ENCODE measurements at places on chromosomes 3 and 15. TPM values are rescaled to one million over a fixed set of nuclear protein-coding genes. Genes with fewer than 3 reads are reported as not detected.
A peak's percentile ranks its signal among the peaks of the same experiment; 100 is the strongest.

DNA sequence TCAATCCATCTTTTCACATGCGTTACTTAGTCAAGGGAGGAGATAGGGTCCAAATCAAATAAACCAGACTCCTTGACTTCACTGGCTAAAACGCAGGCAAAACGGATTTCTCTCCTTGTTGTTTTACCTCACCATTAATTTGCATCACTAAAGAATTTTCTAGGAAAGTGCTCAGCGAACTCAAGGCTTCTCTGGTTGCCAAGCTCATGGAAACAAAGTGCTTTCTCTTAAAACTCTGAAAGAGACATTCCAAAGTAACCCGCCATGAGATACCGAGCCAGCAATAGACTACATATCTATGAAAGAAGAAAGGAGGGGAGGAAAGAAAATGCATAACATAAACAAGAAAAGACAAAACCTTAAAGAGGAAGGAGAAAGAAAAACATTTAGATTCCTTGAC lies 211.7 kb upstream of the WNT5A start:
- no peaks in the 10 kb centered on the region for H3K4me1 ChIP-seq
- no peak for DNase-seq
- H3K27me3 ChIP-seq = no peaks in the 10 kb centered on the region
- H3K27ac ChIP-seq = no peak overlapping the region

GRCh38 chr3:111173328-111173900 lies 101.8 kb downstream of the NECTIN3 start:
- no peaks in the 10 kb centered on the region for H3K4me1 ChIP-seq
- H3K27ac ChIP-seq = peak overlapping the region; percentile 47
- H3K27me3 ChIP-seq = no peaks in the 10 kb centered on the region
- H3K4me3 ChIP-seq = peak overlapping the region; percentile 18

Gene CLEC3B
- total RNA-seq = not detected

DNA sequence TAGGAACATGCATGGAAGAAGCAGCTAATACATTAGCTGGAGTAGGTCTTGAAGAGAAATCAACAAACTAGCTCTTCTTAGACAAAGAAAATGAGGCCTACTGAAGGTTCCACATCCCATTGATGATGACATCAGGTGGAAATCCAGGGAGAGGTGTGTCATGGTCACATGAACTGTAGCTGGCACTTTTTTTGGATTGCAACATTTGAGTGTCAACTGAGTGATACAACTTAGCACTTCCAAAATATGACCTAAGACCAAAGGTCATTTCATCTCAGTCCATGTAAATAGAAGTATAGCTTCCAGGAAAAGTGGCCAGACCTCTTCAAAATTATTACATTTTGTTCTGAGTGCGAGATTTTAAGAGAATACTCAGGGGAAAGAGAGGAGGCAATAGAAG lies 117.2 kb upstream of the MEIS2 start:
- H3K4me3 ChIP-seq = no peak overlapping the region
- no peak for DNase-seq
- no peaks in the 10 kb centered on the region for H3K4me1 ChIP-seq

Gene TWF2
- total RNA-seq = 47.5 TPM

Gene NANOGP8
- total RNA-seq = 12.3 TPM

GRCh38 chr15:63221346-63221745 lies 31.9 kb downstream of the RAB8B start:
- H3K36me3 ChIP-seq = no peaks in the 10 kb centered on the region
- no peak overlapping the region for H3K4me3 ChIP-seq
- no peaks in the 10 kb centered on the region for H3K27me3 ChIP-seq
- no peak overlapping the region for H3K27ac ChIP-seq
- DNase-seq = no peak

GRCh38 chr15:101448336-101448735 lies 41.2 kb downstream of the PCSK6 start:
- no peaks in the 10 kb centered on the region for H3K36me3 ChIP-seq
- H3K4me3 ChIP-seq = no peak overlapping the region
- H3K27me3 ChIP-seq = no peaks in the 10 kb centered on the region
- no peak for DNase-seq
- H3K27ac ChIP-seq = no peak overlapping the region

Gene PDHB
- 159 TPM for total RNA-seq

DNA sequence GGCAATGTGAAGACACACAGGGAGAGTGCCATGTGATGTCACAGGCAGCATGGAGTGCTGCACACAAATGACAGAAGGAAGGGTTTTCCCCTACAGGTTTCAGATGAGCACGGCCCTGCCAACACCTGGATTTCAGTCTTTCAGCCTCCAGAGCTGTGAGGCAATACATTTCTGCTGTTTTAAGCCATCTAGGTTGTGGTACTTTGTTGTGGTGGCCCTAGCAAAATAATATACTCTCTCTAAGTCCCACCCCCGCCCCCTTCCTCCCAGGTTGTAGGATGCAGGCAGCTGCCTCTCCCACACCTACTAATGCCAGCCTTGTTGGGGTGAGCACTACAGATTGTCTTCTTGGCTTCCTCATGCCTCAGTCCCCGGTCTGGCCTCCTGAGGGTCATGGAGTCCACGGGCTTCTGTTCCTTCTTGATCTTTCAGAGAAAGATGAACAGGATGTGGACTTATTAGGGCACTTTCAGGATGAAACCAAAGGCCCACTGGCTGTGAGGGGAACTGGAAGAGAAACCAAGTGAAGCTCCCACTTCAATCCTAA lies 180.0 kb downstream of the CD47 start:
- DNase-seq = no peak
- H3K27me3 ChIP-seq = no peaks in the 10 kb centered on the region
- H3K36me3 ChIP-seq = no peaks in the 10 kb centered on the region
- H3K4me3 ChIP-seq = no peak overlapping the region

DNA sequence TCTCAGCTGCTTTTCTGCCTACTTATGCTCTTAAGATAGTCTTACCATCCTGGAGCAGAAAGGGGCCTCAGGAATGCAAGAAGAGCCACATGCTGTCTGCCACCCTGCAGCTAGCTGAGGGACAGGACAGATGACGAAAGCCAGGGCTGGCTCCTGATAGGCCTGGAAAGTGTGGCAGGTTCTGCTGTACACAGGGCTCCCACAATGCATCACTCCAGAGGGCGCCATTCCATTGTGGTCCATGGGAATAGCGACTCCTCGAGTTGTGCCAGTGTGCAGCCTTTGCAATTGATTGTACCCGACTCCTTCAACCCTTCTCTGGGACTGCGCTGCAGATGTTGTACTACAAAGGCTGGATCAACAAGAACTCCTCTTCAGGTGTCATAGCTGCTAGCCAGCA lies 11.2 kb downstream of the ACAN start:
- no peaks in the 10 kb centered on the region for H3K36me3 ChIP-seq
- H3K27me3 ChIP-seq = no peaks in the 10 kb centered on the region
- no peak for DNase-seq
- no peaks in the 10 kb centered on the region for H3K4me1 ChIP-seq

Gene HYAL1
- total RNA-seq = 1.2 TPM

GRCh38 chr3:29239376-29239775 lies 41.5 kb upstream of the RBMS3 start:
- no peak overlapping the region for H3K4me3 ChIP-seq
- no peaks in the 10 kb centered on the region for H3K27me3 ChIP-seq
- DNase-seq = no peak
- H3K36me3 ChIP-seq = no peaks in the 10 kb centered on the region

Gene LINGO1
- total RNA-seq = 9.5 TPM

- no peaks in the 10 kb centered on the region for H3K4me1 ChIP-seq
- no peak for DNase-seq
- H3K4me3 ChIP-seq = no peak overlapping the region
Measured at GRCh38 chr15:70956201-70956995, 63.8 kb downstream of the LRRC49 start.

Gene GXYLT2
- total RNA-seq = 15.1 TPM

Gene LCTL
- total RNA-seq = 0.70 TPM

GRCh38 chr3:111667621-111668239 lies 72.6 kb upstream of the ZBED2 start:
- no peak overlapping the region for H3K4me3 ChIP-seq
- no peak for DNase-seq
- H3K36me3 ChIP-seq = no peaks in the 10 kb centered on the region
- H3K4me1 ChIP-seq = no peaks in the 10 kb centered on the region
- peaks cover under 1% of the 10 kb centered on the region for H3K27me3 ChIP-seq

DNA sequence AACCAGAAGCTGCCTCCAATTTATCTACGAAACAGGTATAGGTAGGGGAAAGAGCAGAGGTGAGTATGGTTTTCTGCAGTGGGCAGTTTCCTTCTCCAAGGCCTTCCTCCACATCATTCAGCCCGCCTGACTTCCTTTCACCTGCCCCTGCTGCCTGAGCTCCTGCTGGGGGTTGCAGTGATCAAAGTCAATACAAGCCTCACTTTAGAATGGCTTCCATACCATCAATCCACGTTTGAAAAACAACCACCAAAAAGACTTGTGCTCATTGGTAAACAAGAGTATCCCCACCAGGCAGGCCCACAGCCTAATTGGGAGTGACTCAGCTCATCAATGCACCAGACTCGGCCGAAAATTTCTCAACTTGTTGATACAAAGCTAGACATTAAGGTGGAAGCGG lies 159.9 kb downstream of the MAGI1 start:
- no peaks in the 10 kb centered on the region for H3K36me3 ChIP-seq
- no peak overlapping the region for H3K27ac ChIP-seq
- H3K4me3 ChIP-seq = no peak overlapping the region
- DNase-seq = peak; percentile 82
- H3K4me1 ChIP-seq = peaks cover 4% of the 10 kb centered on the region

Gene XCR1
- total RNA-seq = not detected

Gene RTP1
- total RNA-seq = not detected

DNA sequence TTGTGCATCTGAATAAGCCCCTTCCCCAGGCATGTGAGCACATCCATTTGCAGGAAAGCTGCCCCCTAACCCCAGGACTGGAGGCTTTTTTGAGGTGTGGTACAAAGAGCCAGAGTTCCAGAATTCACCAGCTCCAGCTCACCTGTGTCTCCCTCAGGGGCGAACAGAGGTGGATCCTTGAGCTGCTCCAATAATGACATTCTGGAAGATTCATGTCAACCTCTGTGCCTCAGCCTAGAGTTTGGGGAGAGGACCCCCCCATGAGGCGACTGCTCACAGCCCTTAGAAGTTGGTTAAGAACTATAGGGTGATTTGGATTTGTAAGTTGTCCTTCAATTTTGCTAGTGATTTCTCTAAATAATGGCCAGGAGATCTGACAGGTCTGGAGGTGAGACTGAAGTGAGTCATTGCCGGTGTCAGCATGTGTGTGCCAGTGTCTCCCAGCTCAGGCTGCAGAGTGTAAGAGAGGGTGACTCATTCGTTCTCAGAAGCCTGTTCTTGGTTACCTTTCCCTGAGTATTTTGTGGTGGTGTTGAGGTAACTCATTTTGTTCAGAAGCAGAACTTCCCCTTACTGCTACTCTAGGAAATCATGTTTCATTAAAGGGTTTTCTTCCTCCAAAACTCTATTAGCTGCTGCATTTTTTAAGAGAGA lies 136.9 kb upstream of the TOPAZ1 start:
- H3K27me3 ChIP-seq = peaks cover 13% of the 10 kb centered on the region
- DNase-seq = no peak
- H3K36me3 ChIP-seq = no peaks in the 10 kb centered on the region
- peaks cover 15% of the 10 kb centered on the region for H3K4me1 ChIP-seq

- H3K27me3 ChIP-seq = no peaks in the 10 kb centered on the region
Measured at GRCh38 chr15:90036806-90037510, 35.8 kb downstream of the ZNF710 start.

- H3K27me3 ChIP-seq = no peaks in the 10 kb centered on the region
- H3K4me1 ChIP-seq = peaks cover 5% of the 10 kb centered on the region
- DNase-seq = no peak
- peak overlapping the region; percentile 70 for H3K4me3 ChIP-seq
- H3K36me3 ChIP-seq = peaks cover 74% of the 10 kb centered on the region
Measured at GRCh38 chr3:123936400-123936799, 24.6 kb downstream of the CCDC14 start.

DNA sequence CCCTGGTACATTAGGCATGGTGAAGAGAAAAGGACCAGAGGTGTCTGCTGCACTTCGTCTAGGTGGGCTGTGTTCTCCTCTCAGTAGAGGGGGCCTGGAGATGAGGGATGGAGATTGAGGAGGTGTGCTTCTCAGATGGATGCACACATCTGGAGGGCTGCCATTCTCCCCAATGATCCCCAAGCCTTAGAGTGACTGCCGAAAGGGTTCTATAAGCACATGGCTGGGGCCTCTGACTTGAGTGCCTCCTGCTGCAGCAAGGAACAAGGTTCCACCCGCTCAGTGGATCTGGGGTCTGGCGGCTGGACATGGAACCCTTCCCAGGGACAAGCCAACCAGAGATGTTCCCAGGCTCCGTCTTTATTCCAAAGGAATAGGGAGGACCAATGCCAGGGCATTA lies 66.8 kb downstream of the CPN2 start:
- no peak overlapping the region for H3K27ac ChIP-seq
- H3K4me1 ChIP-seq = peaks cover 13% of the 10 kb centered on the region
- H3K36me3 ChIP-seq = no peaks in the 10 kb centered on the region

DNA sequence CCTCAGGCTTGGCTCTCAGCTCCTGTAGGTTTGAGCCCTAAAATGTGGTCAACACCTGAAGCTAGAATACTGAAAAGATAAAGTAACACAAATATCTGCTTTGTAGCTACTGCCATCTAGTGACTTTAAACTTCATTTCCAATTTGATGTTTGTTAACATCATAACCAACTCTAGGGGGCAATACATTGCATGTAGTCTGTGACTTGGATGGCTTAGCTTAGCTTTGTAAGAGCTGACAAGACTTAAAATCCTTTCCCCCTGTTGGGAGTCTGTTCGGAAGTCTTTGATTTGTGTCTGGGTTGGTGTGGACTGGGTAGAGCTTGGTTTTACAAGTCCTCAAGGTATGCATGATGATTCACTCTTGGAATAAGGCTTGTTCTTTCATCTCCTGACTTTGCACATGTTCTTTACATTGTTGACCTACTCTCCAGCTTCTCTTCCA lies 51.7 kb downstream of the SCN11A start:
- H3K27me3 ChIP-seq = no peaks in the 10 kb centered on the region
- H3K27ac ChIP-seq = no peak overlapping the region
- no peaks in the 10 kb centered on the region for H3K4me1 ChIP-seq
- no peak overlapping the region for H3K4me3 ChIP-seq

DNA sequence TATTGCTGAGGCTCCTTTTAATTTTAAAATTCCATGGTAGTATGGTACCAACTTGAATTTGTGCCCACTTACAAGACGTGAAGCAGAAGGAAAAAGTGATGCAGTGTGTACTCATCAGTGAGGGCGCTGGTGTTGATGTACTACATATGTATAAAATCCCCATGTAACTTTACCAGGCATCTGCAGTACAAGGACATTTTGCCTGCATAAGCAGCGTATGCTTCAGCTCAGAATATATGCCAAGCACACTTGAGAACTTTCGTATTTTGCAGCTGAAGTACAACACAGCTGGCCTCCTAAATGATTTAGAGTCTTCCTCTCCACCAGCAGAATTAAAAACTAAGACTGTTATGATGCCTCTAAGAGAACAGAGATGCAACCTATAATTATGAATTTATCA lies 108.9 kb downstream of the RYR3 start:
- H3K27me3 ChIP-seq = no peaks in the 10 kb centered on the region
- H3K36me3 ChIP-seq = no peaks in the 10 kb centered on the region
- H3K4me3 ChIP-seq = no peak overlapping the region
- no peak overlapping the region for H3K27ac ChIP-seq

All from endodermal cell (in vitro differentiated cells).